Activated naive CD8-positive, alpha-beta T cell treated with anti-CD3 and anti-CD28 coated beads, Interleukin-2, amount 10 ng/mL, durations not matched to agents 7 days and 5 days (primary cell): ENCODE measurements at places on chromosomes 2 and 18.
A peak's percentile ranks its signal among the peaks of the same experiment; 100 is the strongest.

GRCh38 chr2:45191976-45192375 lies 182.7 kb upstream of the SIX2 start:
- no peak for DNase-seq

- DNase-seq = no peak
Observed at GRCh38 chr2:85181844-85182456, 48.8 kb downstream of the TCF7L1 start.

- no peak for DNase-seq
Observed at GRCh38 chr2:57450170-57450569, 596.4 kb upstream of the VRK2 start.

GRCh38 chr2:113080134-113080533 lies 12.4 kb downstream of the IL1F10 start:
- peak; percentile 67 for DNase-seq

DNA sequence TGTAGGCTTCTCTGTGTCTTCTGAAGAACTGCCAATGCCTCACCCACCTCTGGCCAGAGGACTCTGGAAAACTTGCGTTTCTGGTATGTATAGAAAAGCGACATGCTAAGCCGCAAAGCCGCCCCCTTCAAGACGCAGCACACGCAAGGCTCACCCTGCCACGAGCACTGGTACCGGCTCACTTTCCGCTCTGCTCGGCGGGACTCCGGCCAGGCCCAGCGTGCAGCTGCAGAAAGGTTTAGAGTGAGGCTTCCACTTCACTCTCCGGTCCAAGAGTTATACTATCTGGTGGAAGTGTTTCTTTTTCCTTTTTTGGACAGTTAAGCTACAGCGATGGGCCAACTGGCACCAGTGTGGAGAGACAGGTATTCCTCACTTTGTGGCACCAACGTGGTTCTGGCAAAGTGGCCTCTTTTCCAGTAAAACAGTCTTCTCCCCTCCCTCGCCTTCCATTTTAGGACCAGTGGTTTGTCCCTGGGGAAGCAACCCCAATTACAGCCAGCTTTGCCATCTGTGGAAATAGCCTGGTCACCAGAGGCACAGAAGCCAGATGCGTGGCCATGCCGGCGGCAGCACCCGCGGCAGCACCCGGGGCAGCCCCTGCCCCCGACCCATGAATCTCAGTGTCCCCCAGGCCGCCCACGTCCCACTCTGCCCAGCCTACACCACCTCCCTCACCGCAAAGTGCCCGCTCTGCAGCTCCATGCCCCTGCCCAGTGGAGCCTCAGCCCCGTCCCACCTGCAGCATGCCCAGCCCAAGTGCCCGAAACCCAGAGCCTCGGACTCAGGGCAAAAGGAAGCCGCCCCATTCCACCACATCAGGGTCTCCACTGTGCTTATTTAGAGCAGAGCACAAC lies 91.6 kb upstream of the CTDP1 start:
- DNase-seq = peak; percentile 5

GRCh38 chr2:238864207-238865014 lies 16.5 kb downstream of the TWIST2 start:
- no peak for DNase-seq

GRCh38 chr2:162210385-162210784 lies 32.9 kb downstream of the FAP start:
- no peak for DNase-seq
